ENCODE measurements at places on chromosomes 1 and 21.

GRCh38 chr1:116759636-116760035 lies 5.4 kb downstream of the CD2 start:
- DNase-seq, result no peak

DNA sequence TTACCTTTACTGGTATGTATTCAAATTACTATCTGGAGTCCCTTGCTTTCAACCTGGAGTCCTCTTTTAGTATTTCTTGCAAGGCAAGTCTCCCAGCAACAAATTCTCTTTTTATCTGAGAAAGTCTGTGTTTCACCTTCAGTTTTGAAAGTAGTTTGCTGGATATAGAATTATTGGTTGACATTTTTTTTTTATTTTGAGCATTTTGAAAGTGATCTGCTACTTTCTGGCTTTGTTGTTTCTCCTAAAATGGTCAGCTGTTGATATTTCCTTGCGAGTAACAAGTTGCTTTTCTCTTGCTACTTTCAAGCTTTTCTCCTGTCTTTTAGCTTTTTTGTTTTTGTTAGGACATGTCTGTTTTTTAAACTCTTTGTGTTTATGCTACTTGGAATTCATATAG lies 126.1 kb downstream of the TRIM33 start:
- DNase-seq, result no peak

GRCh38 chr1:32372149-32372756 lies 9.9 kb downstream of the TSSK3 start:
- DNase-seq, result no peak

GRCh38 chr21:26077521-26077920 lies 93.0 kb downstream of the APP start:
- DNase-seq, result peak; percentile 84

GRCh38 chr21:44949161-44949778 lies 9.4 kb downstream of the SLX9 start:
- DNase-seq, result no peak

DNA sequence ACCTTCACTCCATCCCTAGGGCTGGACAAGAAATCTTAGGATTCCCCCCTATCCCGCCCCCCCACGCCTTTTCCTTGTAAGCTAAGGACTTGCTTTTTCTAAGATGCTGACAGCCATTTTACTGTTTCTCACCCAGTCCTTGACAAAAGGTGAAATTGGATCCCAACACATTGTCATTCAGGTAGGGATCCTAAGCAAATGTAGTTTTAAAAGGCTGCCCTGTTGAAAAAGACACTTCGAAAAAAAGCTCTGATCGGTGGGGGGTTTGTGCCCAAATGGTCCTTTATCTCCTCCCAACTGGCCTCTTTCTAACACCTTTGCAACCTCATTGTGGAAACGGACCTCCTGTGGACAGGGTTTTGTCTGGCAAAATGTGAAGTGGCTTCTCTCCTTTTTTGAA lies 2.9 kb downstream of the CACHD1 start:
- DNase-seq, result no peak

DNA sequence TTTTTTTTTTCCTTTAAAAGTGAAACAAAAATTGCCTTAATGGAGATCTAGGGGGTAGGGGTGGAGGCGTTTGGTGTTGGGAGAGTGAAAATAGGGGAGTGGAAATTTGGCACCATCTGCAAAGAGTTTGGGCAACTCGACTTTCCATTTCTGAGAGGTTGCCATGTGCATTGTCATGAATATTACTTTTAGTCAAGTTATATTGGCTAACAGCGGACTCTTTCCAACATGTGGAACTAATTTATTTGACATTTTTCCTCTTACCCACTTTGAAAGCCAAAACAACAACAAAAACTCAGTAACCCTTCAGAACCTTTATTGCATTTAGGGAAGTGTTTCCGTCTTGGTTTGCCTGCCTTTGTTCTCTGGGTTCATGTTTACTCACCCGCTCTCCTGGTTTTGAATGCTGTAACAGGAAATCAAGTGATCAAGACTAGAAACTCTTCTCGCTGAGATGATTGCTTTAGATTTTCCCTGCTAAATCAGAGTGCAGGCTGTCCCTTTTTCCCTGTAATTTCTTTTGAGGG lies 70.4 kb downstream of the CACHD1 start:
- no peak for DNase-seq

DNA sequence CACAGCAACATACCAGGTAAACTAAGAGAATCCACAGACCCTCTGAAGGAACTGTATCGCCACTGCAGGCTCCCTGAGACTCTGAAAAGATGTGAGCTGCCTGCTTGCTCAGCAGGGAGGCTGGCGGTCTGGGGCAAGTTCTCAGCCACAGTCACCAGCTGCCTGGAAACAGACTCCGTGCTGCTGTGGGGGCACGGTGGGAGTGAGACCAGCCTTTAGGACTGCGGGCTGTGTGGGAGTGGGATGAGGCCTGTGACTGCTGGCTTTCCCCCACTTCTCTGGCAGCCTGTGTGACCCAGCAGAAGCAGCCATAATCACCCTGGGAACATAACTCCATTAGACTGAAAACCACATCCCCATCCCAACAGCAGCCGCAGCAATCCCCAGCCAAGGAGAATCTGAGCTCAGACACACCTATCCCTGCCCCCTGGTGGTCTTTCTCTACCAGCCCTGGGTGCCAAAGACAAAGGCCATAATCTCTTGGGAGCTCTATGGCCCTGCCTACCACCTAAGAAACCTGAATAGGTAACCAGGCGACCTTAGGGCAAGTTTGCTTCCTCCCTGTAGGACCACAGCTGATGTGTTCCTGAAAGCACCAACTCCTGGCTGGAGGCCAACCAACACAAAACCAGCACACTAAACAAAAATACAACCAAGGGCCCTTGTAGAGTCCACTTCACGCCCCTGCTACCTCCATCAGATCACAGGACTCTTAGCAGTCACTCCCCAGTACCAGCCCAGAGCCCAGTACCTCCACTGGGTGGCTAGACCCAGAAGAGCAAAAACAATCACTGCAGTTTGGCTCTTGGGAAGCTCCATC lies 151.5 kb downstream of the SMYD3 start:
- no peak for DNase-seq

GRCh38 chr1:208180421-208180820 lies 63.8 kb downstream of the PLXNA2 start:
- DNase-seq, result no peak

- DNase-seq, result no peak
These were observed 1.9 kb upstream of the GPR88 start for GRCh38 chr1:100536031-100536430.

GRCh38 chr21:35633501-35633900 lies 426.8 kb downstream of the SETD4 start:
- no peak for DNase-seq

DNA sequence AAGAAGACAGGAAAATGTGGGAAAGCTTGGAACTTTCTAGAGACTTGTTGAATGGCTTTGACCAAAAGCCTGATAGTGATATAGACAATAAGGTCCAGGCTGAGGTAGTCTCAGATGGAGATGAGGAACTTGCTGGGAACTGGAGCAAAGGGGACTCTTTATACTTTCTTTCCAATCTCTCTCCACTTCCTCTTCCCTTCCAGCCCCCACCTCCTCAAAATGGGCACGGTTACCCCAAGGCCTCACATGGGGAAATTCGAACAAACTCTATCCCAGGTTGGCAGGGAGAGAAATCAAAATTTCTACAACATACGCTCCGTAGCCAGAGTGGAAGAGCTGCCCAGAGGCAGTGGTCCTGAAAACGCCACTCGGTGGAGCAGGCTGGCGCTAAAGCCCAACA lies 15.2 kb downstream of the PPT1 start:
- DNase-seq, result no peak

DNA sequence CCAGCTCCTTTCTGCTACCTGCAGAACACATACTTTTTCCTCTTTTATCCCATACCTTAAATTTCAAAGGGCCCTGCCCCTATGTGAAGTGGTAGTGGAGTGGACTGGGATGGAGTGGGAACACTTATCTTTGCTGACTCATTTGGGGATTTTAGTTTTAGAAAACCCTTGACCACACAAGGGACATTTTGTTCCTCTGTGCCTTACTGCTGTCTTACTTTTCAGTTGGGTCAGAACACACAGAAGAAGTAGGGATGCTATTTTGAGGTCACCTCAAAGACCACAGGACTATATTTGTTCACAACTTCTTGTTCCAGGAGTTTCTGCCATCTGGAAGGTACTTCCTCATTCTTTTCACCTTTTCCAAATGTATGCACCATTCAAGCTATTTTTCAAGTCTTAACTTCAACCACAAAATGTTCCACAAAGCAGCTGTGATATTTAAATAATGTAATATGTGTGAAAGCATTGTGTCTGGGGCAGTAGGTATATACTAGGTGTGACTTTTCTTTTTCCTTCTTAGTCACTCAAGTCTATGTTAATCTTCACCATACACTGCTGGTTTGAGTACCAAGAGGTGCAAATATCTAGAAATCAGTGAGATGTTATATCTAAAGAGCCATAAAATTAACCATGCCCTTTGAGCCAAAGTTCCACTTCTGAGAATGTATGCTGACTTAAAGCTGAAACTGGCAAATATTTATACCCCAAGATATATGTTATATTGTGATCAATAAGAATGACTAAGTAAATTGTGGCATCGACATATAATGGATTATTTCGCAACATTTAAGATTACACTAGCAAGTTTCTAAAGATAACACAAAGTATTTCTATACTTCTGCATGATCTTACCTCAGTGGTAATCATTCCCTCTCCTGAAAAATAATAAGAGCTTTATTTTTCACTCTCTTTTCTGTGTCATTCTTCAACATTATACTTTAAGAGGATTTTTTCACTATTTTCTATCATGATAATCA lies 308.5 kb downstream of the MRPL39 start:
- no peak for DNase-seq

DNA sequence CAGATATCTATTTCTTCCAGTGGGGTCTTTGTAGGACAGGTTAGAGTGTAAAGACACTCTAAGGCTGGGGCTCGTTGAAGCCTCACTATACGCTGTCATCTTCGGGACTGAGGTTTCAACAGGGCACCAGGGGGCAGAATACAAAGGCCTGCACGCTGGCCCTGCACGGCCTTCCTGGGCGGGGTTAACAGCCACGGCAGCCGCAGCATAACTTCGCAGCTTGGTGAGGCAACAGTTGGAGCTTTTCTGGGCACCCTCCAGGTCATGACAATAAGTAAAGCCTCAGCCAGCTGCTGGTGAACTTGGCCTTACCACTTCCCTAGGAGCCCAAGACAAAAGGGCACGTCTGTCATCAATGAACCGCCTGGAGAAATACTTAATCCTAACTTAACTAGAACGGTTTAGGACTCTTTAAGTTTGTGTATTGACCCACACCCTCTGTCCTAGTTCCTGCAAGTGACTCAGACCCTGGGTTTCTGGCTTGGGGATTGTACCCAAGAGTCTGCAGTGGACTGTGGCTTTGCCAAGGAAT lies 2.3 kb upstream of the RUNX1 start:
- no peak for DNase-seq

DNA sequence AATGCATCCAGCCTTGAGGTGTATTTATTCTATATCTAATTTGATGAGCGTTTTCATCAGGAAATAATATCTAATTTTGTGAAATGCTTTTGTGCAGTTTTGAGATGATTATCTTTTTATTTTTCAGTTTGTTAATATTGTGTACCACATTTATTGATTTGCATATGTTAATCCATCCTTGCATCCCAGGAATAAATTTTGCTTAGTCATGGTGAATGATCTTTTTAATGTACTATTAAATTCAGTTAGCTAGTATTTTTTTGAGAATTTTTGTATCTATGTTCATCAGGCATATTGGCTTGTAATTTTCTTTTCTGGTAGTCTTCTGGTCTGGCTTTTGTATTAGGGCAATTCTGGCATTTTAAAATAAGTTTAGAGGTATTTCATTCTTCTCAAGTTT lies 697.5 kb upstream of the ADGRL4 start:
- no peak for DNase-seq

GRCh38 chr1:229714964-229715603 lies 89.0 kb downstream of the URB2 start:
- no peak for DNase-seq

GRCh38 chr1:221035662-221036153 lies 156.5 kb downstream of the HLX start:
- no peak for DNase-seq

DNA sequence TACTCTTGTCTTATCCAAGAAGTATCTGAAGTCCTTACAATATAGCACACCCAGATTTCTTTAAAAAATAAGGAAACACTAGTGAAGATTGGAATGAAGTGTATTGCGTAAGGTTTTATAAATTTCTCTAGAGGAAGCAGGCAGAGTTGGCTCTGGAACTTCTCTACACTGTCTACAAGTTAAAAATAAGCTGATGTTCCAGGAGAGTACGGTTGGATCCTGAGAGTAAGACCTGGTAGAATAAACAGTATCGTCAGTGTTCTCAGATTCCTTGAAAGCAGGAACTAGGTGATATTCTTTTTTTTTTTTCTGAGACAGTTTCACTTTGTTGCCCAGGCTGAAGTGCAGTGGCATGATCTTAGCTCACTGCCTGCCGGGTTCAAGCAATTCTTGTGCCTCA lies 107.9 kb downstream of the USP25 start:
- DNase-seq, result no peak

GRCh38 chr1:208527156-208527555 lies 283.0 kb upstream of the PLXNA2 start:
- no peak for DNase-seq

- no peak for DNase-seq
These were observed 10.9 kb upstream of the SSBP3 start for GRCh38 chr1:54417123-54417522.

- no peak for DNase-seq
These were observed 18.3 kb upstream of the PADI4 start for GRCh38 chr1:17289721-17290120.

- DNase-seq, result no peak
These were observed 559.6 kb upstream of the ADAMTS5 start for GRCh38 chr21:27526451-27526850.

- DNase-seq, result no peak
These were observed 1.3 kb downstream of the RIT1 start for GRCh38 chr1:155909894-155910293.

Data from cerebellar cortex (tissue), 1 donor.